Ureter (tissue), 1 donor: ENCODE measurements at places on chromosomes 5 and 9. TPM values are rescaled to one million over a fixed set of nuclear protein-coding genes. Genes with fewer than 3 reads are reported as not detected.

DNA sequence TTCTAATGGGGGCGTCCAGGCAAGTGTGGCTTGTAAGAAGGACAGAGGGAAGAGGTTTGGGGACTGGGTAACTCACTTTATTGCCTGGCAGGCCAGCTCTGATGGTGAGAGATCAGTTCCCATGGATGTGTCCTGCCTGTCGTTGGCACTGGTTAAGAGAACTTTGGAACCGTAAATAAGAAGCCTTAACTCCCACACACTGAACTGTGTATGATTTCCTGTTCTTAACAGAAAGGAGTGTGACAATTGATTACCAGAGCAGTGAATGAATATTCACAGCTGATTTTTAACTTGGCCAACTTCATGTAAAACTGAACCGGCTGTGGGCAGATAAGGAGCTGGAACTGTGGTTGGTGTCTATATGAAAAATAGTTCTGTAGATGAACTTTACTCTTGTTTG lies 63.2 kb downstream of the MEGF10 start:
- no peak for DNase-seq

DNA sequence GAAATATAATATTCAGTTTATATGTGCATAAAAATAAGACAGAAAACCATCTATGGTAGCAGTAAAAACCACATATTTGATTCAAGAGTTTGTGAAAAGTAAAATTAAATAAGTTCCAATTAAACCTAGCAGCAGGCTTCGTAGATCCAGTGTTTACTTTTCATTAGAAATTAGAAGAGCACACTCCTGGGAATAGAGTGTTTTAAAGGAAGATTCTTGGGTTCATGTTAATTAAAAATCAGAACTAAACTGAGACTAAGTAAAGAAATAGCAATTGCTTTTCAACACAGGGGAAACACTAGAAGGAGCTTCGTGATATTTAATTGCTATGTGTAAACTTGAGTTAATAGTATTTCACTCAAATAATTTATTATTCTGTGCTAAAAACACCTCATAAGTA lies 1097.8 kb upstream of the CDH18 start:
- no peak for DNase-seq

DNA sequence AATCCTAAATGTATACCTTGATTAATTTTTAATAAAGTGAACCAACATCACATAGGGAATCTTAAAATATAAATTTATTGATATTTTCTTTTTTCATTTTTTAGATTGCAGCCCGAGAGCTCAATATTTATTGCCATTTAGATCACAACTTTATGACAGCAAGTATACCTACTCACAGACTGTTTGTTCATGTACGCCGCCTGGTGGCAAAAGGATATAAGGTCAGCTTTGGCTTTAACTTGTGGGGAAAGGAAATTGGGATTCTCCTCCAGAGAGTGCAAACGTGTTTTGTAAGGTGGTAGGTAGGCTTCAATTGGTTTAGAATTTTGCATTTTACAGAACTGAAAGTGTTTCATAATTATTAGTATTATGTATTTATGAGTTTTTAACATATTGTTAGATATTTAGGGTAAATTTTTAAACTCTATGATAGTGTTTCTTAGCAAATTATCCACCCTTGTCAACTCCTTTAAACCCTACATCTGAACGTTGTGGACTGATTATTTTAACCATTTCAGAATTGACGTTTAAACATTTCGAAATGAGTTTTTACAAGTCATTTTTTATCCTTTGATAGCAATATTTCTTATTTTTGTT lies 17.5 kb upstream of the DHFR start:
- peak; percentile 75 for DNase-seq

GRCh38 chr9:107832871-107833270 lies 343.3 kb upstream of the KLF4 start:
- DNase-seq: no peak

- DNase-seq: no peak
Measured at GRCh38 chr9:120925535-120926396, 830 bp downstream of the TRAF1 start.

GRCh38 chr9:121745396-121745695 lies 93.9 kb downstream of the DAB2IP start:
- DNase-seq: no peak

DNA sequence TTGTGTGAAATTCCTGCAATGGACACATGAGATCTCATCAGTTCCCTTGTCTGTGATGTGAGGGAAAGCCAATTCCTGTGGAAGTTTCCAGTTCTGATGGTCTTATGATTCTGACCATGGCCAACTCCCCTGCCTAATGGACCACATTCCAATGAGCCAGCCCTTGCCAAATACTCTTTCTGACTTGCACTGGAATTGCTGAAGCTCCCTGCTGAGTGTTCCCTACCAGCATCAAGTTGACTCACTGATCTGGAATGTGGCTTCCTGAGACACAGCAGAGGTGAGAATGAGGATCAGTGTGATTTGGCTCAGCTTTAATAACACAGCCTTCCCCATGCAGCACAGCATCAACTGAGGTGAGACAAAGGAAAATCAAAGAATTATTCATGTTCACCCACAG lies 427.8 kb downstream of the KDM4C start:
- no peak for DNase-seq

- DNase-seq: no peak
Measured at GRCh38 chr9:994005-994404, 17.6 kb downstream of the DMRT3 start.

DNA sequence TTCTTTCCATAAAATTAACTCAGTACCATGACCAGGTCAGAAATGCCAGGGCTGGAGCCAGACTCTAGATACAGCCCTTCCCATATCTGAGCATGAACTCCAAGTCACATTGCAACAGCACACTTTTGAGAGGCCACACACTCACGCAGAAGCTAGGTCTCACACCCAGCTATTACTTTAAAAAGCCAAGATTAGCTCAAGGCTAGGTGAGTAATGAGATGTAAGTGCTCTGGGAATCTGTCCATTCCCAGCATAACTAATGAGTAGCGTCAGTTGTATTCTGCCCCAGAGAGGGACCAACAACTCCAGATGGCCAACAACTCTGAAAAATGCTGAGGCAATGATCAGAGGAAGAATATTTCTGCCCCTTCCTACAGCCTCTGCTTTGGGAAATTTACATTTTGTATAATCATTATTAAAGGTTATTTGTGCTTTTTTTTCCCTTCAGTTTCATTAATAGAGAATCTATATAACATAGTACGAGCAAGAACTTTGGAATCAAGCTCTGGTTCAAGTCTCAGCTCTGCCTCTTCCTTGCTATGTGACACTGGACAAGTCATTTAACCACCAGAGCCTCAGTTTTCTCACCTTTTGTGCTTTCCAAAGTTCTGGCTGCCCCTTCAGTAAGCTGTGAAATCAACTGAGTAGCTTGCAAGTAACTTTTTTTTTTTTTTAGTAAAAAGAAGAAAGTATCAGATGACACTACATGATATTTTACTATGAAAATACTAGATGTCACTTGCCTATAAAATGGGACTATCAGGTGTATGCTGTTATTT lies 118.3 kb downstream of the NR6A1 start:
- DNase-seq: no peak

DNA sequence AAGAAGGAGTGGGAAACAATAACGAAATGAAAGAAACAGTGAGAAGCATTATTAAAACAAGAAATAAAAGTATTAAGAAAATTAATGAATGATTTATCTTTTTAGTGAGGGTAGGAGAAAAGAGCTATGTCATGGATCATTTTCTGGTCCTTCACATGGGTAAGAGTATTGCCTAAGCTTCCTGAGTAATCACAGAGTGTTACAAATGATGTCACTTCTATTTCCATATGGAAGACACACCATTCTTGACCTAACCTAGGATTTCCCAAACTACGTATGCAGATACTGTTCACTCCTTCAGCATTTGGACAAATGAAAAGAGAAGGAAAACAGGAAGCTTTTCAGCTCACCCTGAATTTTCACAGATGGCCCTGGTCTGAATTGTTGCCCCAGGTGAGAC lies 3.3 kb upstream of the TSLP start:
- no peak for DNase-seq

- no peak for DNase-seq
Measured at GRCh38 chr9:112037281-112038016, 137.6 kb downstream of the SUSD1 start.

- DNase-seq: no peak
Measured at GRCh38 chr5:16669776-16670175, 53.0 kb upstream of the RETREG1 start.

DNA sequence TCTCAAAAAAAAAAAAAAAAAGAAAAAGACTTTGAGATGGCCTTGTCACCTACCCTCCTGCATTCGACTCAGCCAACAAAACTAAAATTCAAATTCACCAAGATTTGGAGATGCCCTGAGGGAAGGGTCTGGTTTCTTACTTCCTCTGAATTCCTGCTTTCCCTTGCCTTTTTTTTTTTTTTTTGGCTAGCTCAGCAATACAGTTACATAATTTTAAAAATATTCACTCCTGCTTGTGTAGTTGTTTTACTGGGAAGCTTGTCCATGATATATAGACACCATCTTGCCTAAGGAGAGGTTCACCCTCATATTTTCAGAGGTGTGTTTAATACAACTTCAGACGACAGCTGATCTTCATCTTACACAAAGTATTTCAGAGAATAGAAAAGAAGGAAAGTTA lies 21.3 kb upstream of the SERINC5 start:
- DNase-seq: no peak

The COL23A1 gene
- 3.5 TPM for total RNA-seq

The PITX1 gene
- total RNA-seq: 20.6 TPM

The SPINK1 gene
- total RNA-seq: 4,017 TPM

The C9orf43 gene
- total RNA-seq: 0.62 TPM

The PCDHGC5 gene
- total RNA-seq: 2.8 TPM

The SEPTIN8 gene
- 170 TPM for total RNA-seq

The CAVIN4 gene
- total RNA-seq: 0.52 TPM
